ENCODE measurements at places on chromosomes 13 and 19.

DNA sequence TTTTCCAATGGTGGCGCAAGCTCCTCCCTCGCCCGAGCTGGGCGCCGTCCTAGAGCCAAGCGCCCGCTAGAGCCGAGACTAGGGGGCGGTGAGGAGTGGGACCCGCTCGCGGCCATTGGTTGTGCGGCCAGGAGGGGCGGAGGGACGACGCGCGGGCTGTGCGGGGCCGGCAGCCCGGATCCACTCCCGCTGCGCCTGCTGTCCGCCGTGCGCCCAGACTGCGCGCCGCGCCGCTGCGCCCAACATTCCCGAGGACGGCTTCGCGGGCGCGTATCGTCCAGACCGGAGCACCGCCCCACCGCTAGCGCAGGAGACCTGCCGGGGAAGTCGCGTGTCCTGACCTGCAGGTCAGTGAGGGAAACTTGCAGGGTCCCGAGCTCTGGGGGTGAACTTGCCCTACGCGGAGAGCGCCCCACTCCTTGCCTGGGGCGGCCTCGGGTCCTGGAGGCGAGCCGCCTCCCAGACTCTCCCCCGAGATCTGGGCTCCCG is at the start of gene SERTM1:
Gene SERTM1 (plus strand): TSS at position 183 of the 489 bp plus-strand sequence. CDS start 21,059 bp downstream, outside the sequence.
- no peak for DNase-seq

- DNase-seq, result no peak
Observed at GRCh38 chr13:62185631-62186255, 770.1 kb upstream of the PCDH20 start.

DNA sequence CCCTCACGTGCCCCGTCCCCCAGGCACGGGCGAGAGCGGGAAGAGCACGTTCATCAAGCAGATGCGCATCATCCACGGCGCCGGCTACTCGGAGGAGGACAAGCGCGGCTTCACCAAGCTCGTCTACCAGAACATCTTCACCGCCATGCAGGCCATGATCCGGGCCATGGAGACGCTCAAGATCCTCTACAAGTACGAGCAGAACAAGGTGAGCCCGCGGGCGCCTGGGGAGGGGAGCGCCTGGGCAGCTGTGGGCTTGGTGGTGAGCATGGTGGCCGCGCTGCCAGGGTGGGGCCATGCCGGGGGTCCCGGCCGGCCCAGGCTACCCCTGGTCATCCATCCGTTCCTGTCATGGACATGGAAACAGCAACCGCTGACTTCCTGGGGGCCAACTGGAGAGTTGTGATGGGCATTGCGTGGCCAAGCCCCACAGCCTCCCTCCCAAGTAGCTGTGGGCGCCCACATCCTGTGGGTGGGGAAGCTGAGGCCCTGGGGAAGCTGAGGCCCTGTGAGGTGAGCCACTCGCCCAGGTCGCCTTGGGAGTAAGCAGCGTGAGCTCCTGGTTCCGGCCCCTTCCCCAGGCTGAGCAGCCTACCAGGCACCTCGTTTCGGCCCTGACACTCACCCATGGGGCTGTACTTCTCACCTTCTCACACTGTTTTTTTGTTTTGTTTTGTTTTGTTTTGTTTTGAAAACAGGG is 16.1 kb downstream of the GNA11 start:
- DNase-seq, result no peak

GRCh38 chr13:40671956-40672764 is 5.7 kb upstream of the FOXO1 start:
- no peak for DNase-seq

- peak; percentile 20 for DNase-seq
Observed at GRCh38 chr19:28864577-28865042, 348.3 kb downstream of the UQCRFS1 start.

DNA sequence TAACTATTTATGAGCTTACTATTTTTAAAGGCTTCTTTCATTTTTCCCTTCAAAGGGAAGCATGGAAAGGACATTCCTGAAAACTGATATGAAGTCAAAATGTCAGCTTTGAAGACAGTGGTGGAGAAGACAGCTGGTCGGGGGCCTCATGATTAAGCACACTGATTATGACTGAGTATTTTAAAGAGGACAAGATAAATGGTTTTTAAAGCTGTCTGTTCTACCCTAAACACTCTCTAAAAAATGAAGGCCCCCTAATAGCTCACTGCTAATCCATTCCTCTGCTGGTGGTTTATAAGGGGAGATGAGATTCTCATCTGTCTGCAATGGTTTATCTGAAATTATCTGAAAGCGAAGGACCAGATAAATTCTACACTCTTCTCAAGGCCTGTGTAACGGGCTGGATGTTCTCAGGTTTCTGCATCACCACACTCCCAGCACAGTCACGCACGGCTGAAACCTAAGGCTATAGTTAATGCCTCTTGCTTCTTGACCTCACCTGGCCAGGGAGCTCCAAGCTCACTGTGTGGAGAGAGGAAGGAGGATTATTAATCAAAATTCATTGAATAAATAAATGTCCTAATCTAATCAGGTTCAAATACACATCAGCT is 86.9 kb upstream of the DOCK9 start:
- DNase-seq, result no peak

DNA sequence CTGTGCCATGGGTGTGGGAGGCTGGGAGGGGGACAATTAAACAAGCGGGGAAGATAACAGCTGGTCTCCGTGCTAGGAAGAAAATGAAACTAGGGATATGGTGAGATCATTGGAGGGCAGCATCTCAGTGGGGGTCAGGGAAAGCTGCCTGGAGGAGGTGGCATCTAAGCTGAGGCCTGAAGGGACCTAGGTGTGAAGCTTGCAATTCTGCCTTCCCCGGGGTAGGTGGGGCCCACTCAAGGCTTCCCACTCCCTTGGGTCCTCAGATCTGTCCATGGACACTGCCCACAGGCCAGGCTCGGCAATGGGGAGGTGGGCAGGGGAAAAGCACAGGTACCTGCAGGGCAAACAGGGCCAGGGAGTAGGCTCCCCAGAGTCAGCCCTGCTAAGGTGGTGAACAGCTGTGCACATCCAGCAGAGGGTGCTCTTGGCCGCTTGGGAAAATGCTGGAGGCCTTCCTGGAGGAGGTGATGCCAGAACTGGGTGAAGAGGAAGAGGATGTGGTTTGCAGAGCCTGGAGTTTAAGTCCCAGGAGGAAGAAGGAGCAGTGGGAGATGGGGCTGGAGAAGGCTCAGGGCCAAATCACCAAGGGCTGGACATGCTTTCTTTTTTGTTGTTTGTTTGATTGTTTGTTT is 25.7 kb upstream of the CCNE1 start:
- DNase-seq, result no peak

DNA sequence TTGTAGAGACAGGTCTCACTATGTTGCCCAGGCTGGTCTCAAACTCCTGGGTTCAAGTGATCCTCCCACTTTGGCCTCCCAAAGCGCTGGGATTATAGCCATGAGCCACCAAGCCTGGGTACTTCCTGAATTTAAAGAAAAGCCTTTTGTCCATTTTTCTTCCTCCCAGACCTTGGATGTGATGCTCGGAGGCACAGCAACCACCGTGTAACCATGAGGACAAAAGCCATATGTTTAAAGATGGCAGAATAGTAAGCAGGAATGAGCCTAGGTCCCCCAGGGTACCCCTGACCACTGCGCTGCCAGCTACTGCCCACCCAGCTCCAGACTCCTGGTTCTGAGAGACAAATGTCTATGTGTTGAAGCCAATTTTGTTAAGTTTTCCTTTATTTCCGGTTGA is 31.1 kb downstream of the ZC3H4 start:
- DNase-seq, result no peak

- DNase-seq, result no peak
Observed at GRCh38 chr13:99230991-99231390, 27.2 kb downstream of the GPR18 start.

Data from caudate nucleus (tissue), 63 donors.